ENCODE measurements at places on chromosomes 3 and 15.
A peak's percentile ranks its signal among the peaks of the same experiment; 100 is the strongest.

GRCh38 chr15:68256675-68257450 lies 20.7 kb upstream of the FEM1B start:
- peak; percentile 63 for DNase-seq

- no peak for DNase-seq
These were observed 168.9 kb downstream of the MAGI1 start for GRCh38 chr3:65869798-65870197.

GRCh38 chr3:10356461-10356981 lies 35.6 kb upstream of the SEC13 start:
- DNase-seq: no peak

- no peak for DNase-seq
These were observed 18.5 kb upstream of the ERICH6 start for GRCh38 chr3:150722267-150722666.

DNA sequence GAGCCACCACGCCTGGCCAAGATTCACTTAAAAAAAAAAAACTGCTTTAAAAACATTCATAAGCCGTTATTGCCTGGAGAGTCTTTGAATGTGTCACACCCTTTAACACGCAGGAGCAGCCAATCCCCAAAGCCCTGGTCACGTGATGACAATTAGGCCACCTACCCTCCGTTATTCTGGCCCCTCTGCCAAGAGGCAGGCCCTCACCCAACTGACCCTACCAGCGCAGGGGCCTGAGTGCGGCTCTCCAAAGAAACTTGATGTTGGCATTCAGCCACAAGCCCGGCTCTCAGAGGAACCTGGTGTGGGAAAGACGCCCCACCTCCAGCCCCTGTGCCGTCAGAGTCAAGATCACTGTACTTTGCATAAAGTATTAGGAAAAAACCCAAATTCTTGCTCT lies 11.6 kb upstream of the MUC4 start:
- DNase-seq: no peak

GRCh38 chr3:127003601-127004280 lies 20.8 kb downstream of the PLXNA1 start:
- DNase-seq: no peak

- no peak for DNase-seq
These were observed 33.0 kb downstream of the FAM98B start for GRCh38 chr15:38486936-38487335.
